ENCODE measurements at places on chromosomes 13 and 19. TPM values are rescaled to one million over a fixed set of nuclear protein-coding genes. Genes with fewer than 3 reads are reported as not detected.

The OVOL3 gene
- 0.58 TPM for total RNA-seq

The TDRD12 gene
- 0.10 TPM for total RNA-seq

The UNC13A gene
- total RNA-seq: 0.03 TPM

The LIM2 gene
- not detected for total RNA-seq

The ZNF541 gene
- total RNA-seq: 0.13 TPM

The ECSIT gene
- total RNA-seq: 31.6 TPM

The KLK15 gene
- total RNA-seq: not detected

The KLK2 gene
- total RNA-seq: not detected

The ZBTB32 gene
- 41.4 TPM for total RNA-seq

The TGFB1 gene
- 231 TPM for total RNA-seq

The ZNF723 gene
- not detected for total RNA-seq

Measured in activated CD8-positive, alpha-beta T cell treated with anti-CD3 and anti-CD28 coated beads, Interleukin-2, amount 10 ng/mL, durations not matched to agents 7 days and 5 days (primary cell).